IPS-NIHi11 (cell line): ENCODE measurements at places on chromosomes 3 and 15.

DNA sequence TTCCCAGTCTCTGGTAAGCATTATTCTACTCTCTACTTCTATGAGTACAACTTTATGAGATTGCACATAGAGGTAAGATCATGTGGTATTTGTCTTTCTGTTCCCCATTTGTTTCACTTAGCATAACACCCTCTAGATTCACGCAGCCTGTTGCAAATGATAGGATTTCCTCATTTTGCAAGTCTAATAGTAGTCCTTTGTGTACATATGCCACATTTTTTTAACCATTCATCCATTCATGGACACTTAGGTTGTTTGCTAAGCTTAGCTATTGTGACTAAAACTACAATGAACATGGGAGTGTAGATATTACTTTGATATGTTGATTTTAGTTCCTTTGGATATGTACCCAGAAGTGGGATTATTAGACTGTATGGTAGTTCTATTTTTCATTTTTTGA lies 717.9 kb upstream of the ALCAM start:
- no peak for DNase-seq

GRCh38 chr3:29591579-29591978 lies 310.7 kb downstream of the RBMS3 start:
- no peak for DNase-seq

- DNase-seq, result no peak
Measured at GRCh38 chr3:152061296-152061695, 187.9 kb downstream of the SUCNR1 start.

GRCh38 chr15:39919411-39919747 lies 687 bp downstream of the GPR176 start:
- DNase-seq, result peak; percentile 17

- DNase-seq, result no peak
Measured at GRCh38 chr3:70861234-70861633, 548.8 kb upstream of the MDFIC2 start.
